ENCODE measurements at places on chromosomes 2 and 18.
A peak's percentile ranks its signal among the peaks of the same experiment; 100 is the strongest.

DNA sequence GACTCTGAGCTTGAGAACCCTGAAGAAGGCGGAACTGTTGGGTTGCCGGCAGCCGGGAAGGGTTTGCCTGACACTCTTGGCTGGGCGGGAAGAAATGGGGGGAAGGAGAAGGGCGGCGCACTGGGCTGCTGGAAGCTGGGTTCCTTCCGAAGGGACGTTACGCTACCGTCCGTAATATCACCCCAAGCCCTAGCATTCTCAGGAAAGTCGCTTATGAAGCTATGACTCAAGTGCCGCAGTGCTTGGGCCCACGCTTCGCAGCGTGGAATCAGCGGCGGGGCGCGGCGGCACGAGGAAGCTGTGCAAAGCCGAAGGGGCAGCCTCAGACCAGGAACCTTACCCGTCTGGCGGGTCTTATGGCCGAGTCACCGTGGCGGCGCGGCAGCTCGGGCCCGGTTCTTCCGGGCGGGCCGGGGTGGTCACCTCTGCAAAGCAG, 50.2 kb upstream of the SIGLEC15 start:
- peak; percentile 60 for DNase-seq

GRCh38 chr2:215692387-215693079, 256.7 kb upstream of the FN1 start:
- no peak for DNase-seq

- peak; percentile 77 for DNase-seq
Observed at GRCh38 chr2:85539361-85540132, 579 bp downstream of the MAT2A start.

- DNase-seq: no peak
Observed at GRCh38 chr2:1599301-1600085, 144.8 kb downstream of the PXDN start.

Data from CD4-positive, alpha-beta T cell treated with Interleukin-12 subunit alpha and Interleukin-12 subunit beta, for 1 hour (primary cell).